Cortex of kidney (tissue), 1 donor: ENCODE measurements at places on chromosomes 4 and X.

DNA sequence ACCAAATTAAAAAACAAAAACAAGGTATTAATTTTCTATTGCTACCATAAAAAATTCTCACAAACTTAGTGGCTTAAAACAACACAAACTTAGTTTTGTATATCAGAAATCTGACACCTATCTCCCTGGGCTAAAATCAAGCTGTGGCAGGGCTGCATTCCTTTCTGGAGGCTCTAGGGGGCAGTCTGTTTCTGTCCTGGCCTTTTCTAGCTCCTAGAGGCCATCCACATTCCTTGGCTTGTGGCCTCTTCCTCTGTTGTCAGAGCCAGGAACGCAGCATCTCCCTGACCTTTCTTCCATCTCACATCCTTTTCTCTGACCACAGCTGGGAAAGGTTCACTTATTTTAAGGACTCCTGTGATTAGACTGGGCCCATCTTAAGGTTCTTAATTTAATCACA is 38.9 kb upstream of the TLR2 start:
- no peak for DNase-seq

DNA sequence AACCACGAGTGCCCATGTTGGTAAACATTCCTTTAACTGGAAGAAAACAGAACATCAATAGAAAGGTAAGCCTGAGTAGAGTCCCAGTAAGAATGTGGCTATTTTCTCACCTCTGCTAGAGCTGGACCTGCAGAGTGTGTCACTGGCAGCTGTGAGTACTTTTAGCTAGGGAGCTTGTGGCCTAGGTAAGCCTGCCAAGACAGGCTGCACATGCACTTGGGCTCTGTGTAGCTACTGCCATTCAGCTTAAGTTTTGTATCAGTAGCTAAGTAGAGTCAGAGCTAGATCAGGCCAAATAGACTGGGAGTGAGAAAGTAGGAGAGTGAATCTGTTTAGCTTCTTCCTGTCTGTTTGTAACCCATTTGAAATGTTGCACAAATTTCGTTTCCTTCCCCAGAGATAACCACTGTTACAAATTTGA is 35.3 kb downstream of the RBPJ start:
- no peak for DNase-seq

- no peak for DNase-seq
These were observed 6.8 kb upstream of the BCOR start for GRCh38 chrX:40104630-40104984.

GRCh38 chr4:41257257-41257901 is 651 bp downstream of the UCHL1 start:
- no peak for DNase-seq

GRCh38 chr4:185730849-185731608 is 81.0 kb downstream of the SORBS2 start:
- no peak for DNase-seq

DNA sequence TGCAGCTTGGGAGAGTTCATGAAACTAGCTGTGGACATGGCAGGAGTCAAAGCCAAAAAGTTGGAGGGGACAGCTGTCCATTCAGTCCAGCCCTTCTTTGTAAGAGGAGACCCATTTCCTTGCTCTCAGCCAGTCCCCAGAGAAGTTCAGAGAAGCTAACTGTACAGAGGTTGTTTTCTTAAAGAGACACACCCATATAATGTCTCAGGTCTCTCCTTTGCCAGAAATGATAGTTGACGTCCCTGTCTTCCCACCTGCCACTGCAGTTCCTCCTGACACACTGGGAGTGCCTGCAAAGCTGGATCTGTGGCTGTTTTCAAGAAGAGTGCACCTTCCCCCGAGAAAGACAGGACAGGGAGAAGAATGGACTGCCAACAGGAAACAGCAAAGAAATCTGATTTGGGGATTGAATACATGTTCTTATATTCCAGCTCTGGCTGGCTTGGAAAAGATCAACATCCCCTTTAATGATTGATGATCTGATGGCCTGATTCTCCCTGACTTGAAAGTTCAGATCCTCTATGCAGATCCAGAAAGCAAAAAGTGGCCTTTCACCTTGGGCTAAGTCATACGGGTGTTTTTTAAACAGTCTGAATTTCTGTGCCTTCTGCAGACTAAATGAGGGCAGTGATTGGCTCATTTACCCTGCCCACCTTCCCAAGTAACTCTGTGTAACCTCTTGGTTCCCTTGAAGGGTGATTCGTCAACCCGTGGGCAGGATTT is 87.2 kb downstream of the MAOA start:
- no peak for DNase-seq

- DNase-seq = no peak
These were observed 13.0 kb upstream of the PDCL2 start for GRCh38 chr4:55604996-55605395.

DNA sequence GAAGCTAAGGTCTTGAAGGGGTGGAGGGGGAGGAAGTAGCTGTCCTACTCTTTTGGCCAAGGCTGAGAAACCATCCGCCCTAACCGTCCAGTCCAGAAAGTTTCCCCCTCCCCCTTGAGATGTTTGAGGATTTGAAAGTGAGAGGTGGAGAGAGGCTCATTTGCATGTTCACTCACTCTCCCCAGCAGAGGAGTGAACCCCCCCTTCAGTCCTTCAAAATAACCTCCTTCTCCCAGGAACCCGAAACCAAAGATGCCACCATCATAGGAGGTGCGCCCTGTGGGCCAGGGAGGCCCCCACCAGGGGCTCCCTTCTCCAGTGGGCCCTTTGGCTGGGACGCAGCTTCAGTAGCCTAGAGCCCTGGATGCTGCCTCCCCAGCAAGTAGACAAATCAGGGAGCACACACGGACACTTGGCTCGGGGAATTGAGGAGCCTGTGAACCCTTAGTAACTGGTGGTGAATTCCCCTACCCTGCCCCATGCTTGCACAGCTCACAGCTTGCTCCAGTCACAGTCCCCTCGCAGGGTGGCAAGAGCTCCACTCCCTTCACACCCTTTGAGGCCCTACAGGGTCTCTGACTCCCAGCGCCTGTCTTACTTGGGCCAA is 25.6 kb downstream of the ELF4 start:
- no peak for DNase-seq

GRCh38 chrX:3711331-3711917 is 2.0 kb downstream of the PRKX start:
- DNase-seq = no peak

GRCh38 chrX:43958529-43958928 is 14.7 kb downstream of the NDP start:
- no peak for DNase-seq

GRCh38 chr4:4344915-4345527 is 41.9 kb upstream of the NSG1 start:
- DNase-seq = no peak

DNA sequence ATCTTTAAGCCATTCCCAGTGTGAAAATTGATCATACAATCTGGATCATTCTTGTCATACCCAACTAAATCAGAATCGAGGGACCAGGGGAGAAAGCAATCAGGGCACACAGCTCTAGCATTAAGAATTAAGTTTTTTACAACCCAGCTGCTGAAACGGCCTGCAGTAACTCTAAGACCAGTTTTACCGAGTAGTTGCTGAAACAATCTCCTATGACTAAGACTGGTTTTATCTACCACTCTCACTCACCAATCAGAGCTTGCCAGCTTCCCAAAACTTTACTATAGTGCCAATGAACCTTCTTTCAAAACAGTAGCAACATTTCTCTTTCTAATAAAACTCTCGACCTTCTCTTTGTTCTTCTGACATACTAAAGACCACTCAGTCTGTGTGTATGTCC is 2.8 kb upstream of the SAP30 start:
- no peak for DNase-seq

DNA sequence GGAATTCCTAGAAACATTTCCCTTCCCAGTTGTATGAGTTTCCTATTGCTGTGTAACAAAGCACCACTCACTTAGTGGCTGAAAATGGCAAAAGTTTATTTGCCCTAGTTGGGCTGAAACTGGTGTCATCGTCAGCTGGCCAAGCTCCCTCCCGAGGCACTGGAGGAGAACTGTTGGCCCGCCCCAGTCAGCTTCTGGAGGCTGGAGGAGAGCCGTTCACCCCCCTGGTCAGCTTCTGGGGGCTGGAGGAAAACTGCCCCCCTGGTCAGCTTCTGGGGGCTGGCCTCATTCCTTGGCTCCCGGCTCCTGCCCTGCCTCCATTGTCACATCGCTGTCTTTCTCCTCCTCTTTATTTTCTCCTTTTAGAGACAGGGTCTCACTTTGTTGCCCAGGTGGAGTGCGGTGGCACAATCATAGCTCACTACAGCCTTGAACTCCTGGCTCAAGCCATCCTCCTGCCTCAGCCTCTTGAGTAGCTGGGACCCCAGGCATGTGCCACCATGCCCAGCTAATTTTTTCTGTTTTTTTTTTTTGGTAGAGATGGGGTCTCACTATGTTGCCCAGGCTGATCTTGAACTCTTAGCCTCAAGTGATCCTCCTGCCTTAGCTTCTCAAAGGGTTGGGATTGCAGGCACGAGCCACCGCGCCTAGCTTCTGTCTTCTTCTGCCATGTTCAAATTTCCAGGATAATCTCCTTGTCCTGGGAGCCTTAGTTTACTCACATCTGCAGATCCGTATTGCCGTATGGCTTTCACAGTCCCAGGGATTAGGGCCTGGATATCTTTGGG is 3.2 kb downstream of the RGS12 start:
- no peak for DNase-seq

DNA sequence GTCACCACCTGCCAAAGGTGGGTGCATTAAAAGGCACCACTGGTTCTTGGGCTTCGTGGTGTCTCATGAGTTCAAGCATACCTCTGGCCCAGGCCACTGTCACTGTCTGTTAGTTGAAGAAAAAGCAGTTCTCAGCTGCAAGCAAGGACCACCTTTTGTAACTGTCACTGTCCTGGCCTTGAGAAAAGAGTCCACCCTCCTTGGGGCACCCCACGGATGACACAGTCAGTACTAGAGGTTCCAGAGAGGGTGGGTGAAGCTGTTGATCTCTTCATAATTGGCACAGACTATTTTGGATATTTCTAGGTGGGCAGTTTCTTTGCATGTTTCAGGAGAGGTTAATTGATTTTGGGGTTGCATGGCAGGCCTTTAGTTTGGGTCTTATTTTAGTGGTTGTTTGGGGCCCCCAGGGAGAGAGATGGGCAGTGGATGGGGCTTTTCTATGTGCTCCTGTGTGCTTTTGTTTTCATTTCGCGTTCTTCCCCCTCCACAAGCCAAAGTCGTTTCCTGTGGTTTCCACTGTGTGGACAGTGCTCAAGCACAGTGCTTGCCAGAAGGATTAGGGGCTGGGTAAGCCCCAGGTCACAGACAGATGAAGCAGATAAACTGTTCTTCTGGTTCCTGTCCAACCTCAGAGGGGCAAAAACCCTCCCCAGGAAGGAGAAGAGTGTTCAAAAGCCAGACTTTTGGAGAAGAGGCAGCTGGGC is 156.2 kb upstream of the PPP1R2C start:
- DNase-seq = no peak

- DNase-seq = no peak
These were observed 10.7 kb downstream of the PWWP3B start for GRCh38 chrX:106178826-106179225.

DNA sequence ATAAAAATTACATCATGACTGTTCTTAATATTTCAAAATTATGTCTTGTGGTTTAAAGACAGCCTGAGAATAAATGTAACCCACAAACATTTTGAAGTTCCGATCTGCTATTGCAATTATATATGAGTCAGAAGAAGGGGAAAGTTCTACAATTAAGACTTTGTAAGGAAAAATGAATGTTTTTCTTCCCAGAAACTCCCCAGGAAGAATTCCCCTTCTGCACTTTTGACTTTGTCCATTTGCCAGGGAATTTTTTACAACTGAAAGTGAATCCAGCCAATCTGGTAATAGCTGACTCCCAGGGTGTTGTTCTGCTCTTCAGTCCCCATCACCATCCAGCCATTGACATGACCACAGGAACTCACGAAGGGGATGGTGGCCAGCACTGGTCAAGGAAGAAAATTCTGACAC is 61.6 kb upstream of the NOCT start:
- DNase-seq = no peak

GRCh38 chr4:166277401-166277800 is 404.4 kb downstream of the TLL1 start:
- DNase-seq = no peak

GRCh38 chrX:123310112-123310511 is 126.0 kb downstream of the GRIA3 start:
- DNase-seq = no peak

GRCh38 chr4:158002173-158002572 is 170.7 kb downstream of the GASK1B start:
- no peak for DNase-seq

DNA sequence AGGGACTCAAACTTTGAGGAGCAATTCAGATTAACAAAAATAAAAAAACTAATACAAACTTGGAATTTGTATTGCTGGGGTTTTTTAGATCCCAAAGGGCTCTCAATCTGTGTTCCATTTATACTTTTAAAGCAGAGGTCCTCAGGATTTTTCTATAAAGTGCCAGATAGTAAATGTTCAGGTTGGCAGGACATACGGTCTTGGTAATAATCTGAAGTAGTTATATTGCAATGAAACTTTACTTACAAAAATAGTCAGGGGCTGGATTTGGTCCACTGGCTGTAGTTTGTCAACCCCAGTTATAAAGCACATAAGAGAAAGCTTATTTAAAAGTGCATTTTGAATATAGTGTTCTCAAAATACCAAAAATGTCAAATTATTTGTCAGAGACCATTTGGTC is 164.1 kb upstream of the CTSO start:
- DNase-seq = no peak

DNA sequence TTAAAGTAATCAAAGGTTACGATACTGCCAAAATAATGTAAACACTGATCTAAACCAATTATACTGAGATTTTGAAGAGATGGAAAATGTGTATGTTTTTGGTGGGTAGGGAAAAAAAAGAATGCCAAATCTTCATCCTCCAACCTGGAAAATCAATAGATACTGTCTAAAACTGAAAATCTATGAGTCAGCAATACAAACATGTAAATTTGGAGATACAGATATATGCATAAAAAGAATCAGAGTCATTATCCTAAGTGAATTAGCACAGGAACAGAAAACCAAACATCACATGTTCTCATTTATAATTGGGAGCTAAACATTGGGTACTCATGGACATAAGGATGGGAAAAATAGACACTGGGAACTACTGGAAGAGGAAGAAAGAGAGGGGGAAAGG is 197.4 kb upstream of the TRPC5 start:
- DNase-seq = no peak

GRCh38 chr4:73375328-73375741 is 28.8 kb upstream of the ALB start:
- DNase-seq = no peak

- no peak for DNase-seq
These were observed 47.9 kb upstream of the RPA4 start for GRCh38 chrX:96835660-96836289.
